ENCODE measurements at places on chromosomes 6 and 20.
A peak's percentile ranks its signal among the peaks of the same experiment; 100 is the strongest.

DNA sequence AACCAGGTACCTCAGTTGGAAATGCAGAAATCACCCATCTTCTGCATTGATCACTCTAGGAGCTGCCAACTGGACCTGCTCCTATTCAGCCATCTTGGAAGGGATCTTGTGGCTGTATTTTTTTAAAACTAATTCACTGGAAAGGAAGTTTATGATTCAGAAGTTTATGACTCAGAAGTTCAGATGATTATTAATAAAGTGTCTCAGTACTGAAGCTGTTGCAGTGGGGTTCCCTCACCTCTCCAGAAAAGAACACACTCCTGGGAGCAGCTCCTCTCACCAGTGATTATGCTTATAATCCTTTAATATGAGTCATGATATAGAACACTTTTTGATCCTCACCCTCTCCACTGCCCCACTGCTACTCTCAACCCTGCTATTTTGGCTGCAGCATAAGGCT lies 291.2 kb upstream of the HS3ST5 start:
- no peak for DNase-seq

DNA sequence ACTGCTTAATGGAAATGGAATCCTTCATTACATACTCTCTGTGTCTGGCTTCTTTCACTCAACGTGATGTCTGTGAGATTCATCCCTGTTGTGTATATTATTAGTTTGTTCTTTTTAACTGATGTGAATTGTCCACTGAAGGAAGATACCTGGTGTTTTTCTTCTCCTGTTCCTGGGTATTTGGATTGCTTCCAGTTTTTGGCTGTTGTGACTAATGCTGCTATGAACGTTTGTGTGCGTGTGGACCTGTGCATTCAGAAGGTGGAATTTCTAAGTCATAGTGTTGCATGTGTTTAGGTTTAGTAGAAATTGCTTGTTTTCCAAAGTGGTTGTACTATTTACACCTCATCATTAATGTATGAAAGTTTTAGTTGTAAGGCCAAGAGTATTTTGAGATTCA lies 3.8 kb downstream of the TULP4 start:
- no peak for DNase-seq

- DNase-seq, result no peak
These were observed 30.8 kb downstream of the RSPO4 start for GRCh38 chr20:971346-971745.

- no peak for DNase-seq
These were observed 29.4 kb downstream of the LAMA5 start for GRCh38 chr20:62337558-62338293.

DNA sequence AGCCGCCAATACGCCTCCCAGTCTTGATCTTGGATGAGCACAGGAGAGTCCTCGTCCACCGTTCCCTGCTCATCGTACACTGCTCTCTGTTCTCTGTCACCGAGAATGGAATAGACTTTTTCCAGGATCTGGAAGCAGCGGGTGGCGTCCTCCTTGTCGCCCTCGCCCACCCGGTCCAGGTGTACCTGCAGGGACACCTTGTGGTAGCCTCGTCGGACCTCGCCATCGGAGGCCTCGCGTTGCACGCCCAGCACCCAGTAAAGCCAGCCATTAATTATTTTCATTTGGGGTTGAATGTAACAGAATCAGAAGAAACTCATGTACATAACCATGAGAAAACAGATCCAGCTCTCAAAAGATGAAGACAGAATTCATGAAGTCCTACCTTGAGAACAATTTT lies 59.9 kb downstream of the JAG1 start:
- no peak for DNase-seq

DNA sequence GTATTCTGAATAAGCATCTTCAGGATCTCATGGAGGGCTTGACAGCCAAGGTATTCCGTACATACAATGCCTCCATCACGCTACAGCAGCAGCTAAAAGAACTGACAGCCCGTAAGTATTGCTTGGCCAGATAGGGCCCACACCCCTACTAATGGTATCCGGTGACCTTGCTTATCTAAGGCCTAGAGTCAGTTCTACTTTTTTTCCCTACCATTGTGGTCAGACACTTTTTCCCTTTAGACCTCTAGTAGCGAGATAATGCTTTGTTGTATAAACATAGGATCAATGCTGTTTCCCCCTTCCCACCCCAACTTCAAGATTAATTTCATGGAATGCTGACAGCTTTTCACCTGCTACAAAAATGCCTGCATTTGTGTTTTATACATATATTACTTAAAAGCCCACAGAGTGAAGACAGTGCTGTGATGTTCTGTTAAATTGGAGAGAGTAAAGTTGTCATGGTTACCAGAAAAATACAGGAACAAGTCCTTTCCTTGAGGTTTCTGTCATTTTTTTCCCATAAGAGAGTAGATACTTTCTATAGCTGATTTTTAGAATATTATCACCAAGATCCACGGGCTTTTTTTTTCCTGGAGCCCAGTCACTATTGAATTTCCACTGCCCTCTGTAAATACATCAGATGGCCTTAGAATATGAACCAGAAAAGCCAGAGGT lies 20.9 kb upstream of the PLCG1 start:
- DNase-seq, result no peak

DNA sequence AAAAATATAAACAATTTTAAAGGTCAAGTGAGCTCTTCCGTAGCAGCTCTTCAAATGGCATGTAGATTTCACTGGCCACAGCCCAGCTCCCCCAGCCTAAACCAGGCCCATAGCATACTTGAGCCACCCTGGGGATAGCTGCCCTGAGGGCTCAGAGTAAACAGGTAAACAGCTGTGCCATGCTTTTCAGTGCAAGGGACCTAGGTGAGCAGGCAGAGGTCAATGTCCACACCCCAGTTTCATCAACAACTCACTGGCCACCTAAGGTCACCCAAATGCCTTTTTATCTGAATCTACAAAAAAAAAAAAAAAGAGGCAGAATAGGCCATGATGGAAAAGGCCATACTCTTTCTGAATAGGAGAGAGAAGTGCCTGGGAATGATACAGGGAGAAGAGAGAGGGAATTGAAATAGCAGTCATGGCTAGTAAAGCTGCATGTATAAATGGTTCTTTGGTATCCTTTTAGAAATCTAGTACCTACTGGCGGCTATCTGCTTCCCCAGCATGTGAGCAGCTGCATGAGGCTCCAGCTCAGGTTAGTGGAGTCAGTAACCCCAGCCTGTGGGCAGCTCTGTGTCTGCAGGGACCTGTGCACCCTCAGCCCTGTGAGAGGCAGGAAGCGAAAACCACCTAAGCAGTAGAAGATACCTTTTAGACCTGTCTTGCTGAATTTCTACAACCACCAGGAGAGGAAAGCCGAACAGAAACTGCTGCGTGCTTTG lies 77.0 kb downstream of the FOXA2 start:
- DNase-seq, result peak; percentile 24

GRCh38 chr6:162852192-162852591 lies 124.4 kb downstream of the PACRG start:
- DNase-seq, result no peak

DNA sequence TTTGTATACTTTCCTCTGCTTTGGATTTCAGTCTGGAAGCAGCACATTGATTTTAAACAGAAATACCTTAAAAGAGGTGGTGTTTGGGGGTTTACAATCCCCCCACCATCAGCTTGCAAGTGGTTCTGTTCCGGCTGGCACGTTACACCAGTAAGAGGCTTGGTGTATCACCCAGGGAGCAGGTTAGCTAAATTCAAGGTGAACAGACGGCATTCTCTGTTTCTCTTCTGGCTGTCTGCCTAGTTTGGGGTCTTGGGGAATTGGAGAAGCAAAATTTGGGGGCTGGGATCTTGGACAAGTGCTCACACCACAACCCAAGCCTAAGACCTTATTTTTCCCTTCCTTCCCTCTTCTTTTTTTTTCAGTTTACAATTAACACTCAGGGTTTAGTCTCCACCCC lies 7.5 kb upstream of the APCDD1L start:
- no peak for DNase-seq

DNA sequence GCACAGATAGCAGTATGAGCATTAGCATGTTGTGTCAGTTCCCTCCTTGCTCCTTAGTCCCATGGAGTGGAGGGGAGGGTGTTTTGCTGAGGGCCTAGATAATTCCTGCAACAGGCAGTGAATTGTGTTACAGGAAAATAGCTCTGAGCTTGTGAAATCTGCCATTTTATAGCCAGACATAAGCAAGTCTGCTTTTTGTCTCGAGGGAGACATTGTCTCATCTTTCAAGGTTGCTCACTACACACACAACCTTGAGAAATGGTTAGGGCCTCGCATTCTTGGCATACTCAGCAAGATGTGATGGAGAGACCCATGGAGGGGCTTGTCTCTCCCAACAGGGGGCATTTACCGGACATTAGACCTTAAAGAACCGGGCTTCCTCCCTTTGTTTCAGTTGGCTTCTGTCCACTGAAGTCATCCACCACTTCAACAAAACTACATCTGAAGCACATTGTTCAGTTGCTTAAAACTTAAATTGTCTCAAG lies 108.0 kb upstream of the FOXO3 start:
- no peak for DNase-seq

DNA sequence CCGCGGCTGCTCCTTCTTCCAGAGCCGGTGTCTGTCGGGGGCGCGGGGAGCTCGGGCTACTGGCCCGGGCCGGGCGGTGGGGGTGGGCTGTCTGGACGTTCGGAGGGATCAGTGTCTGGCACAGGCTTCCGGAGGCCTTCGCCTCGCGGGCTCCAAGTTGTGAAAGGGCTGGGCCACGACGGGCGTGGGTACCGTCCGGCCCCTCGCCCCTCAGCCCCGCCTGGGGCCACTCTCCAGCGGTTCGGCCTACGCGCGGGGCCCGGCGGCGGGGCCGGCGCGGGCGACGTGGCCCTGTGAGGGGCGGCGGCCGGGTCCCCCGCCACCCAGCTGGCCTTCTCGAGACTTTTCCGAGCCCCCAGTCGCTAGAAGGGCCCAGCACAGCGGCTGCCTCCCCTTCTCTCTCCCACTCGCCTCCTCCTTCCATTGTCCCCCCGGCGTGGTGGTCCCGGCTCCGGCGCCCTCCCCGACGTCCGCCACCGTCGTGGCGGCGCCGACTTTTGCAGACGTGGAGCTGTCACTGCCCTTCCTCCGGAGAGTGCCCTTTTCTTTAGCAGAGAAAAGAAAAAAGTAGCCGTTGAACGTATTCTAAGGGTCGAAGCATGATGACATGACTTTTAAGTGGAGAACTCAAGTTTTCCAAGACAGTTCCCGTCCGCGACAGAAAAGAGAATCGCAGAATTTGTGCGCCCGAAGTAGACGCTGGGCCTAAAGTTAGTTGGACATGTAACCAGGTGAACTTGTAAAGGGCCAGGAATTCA lies 571 bp downstream of the ITCH start:
- DNase-seq, result no peak

GRCh38 chr20:1308067-1308701 lies 20.8 kb downstream of the SDCBP2 start:
- DNase-seq, result peak; percentile 26

DNA sequence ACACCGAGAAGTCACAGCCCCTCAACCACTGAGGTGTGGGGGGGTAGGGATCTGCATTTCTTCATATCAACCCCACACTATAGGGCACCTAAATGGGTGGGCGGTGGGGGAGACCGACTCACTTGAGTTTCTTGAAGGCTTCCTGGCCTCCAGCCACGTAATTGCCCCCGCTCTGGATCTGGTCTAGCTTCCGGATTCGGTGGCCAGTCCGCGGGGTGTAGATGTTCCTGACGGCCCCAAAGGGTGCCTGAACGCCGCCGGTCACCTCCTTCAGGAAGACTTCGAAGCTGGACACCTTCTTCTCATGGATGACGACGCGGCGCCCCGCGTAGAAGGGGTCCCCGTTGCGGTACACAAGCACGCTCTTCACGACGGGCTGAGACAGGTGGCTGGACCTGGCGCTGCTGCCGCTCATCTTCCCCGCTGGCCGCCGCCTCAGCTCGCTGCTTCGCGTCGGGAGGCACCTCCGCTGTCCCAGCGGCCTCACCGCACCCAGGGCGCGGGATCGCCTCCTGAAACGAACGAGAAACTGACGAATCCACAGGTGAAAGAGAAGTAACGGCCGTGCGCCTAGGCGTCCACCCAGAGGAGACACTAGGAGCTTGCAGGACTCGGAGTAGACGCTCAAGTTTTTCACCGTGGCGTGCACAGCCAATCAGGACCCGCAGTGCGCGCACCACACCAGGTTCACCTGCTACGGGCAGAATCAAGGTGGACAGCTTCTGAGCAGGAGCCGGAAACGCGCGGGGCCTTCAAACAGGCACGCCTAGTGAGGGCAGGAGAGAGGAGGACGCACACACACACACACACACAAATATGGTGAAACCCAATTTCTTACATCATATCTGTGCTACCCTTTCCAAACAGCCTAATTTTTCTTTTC lies at the start of gene DCDC2:
Gene DCDC2, minus strand, starts transcription at position 724 of the 883 bp plus-strand sequence. Its CDS starts 309 bp downstream, at position 415.
- peak; percentile 87 for DNase-seq

- no peak for DNase-seq
These were observed 592.7 kb upstream of the BTBD3 start for GRCh38 chr20:11324990-11325389.

DNA sequence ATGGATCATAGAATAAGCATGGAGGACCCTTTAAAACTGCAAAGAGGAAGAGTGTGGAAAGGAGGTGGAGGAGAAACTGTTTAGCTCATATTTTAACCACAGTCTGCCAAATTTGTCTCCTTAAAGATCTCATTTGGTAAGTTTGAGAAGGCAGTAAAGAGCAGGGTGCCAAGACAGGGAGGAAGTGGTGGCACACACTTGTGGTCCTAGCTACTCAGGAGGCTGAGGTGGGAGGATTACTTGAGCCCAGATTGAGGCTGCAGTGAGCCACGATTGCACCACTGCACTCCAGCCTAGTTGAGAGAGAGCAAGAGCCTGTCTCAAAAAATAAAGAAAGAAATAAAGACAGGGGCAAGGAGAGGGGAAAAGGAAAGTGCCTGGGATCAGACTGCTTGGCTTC lies 16.8 kb upstream of the DCBLD1 start:
- no peak for DNase-seq

DNA sequence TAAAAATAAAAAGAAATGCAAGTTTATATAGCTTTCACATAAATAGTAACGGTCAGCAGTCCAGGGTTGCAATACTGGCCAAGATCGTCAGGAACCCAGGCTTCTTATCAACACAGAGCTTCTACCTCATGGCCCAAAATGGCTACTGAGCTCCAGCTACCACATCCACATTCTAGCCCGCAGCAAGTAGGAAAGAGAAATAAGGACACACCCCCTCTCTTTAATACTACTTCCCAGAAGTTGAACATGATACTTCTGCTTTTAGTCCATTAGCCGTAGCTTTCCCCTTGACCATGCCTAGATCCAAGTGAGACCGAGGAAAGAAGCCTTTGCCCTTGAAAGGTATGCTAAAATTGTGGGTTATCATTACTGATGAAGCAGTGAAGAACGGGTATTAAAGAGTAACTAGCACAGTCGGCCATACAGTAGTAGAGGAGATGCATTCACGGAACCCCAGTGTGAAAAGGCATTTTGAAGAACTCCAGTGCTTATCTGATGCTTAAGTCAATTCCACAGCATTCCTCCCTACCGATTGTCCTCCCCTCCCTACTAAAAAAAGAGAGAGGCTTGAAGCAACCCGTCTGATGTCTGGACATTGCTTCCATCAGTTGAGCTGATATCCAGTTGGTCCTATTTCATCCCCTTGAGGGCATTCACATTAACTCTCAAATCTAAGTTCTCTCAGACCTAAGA lies 226.9 kb upstream of the RREB1 start:
- DNase-seq, result no peak

- no peak for DNase-seq
These were observed 742.9 kb downstream of the DHX35 start for GRCh38 chr20:39705032-39705431.

Data from NCI-H510A (cell line).